Foreskin fibroblast (primary cell): ENCODE measurements at places on chromosomes 3 and 15.
A peak's percentile ranks its signal among the peaks of the same experiment; 100 is the strongest.

GRCh38 chr3:44050101-44050500 lies 191.6 kb upstream of the TOPAZ1 start:
- no peak for DNase-seq

DNA sequence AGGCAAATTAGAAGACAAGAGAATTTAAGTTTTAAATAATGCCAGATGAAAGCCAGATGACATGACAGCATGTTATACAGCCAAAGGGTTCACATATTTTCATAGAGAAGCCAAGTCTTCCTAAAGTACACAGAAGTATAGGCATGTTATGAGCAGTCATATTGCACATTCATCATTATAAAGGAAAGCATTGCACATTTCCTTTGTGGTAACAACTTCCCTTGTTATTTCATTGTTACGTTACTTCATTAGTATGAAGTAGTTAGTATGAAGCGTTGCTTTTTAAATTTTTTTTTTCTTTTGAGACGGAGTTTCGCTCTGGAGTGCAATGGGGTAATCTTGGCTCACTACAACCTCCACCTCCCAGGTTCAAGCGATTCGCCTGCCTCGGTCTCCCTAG lies 4.6 kb upstream of the ABCC5 start:
- no peak for DNase-seq

DNA sequence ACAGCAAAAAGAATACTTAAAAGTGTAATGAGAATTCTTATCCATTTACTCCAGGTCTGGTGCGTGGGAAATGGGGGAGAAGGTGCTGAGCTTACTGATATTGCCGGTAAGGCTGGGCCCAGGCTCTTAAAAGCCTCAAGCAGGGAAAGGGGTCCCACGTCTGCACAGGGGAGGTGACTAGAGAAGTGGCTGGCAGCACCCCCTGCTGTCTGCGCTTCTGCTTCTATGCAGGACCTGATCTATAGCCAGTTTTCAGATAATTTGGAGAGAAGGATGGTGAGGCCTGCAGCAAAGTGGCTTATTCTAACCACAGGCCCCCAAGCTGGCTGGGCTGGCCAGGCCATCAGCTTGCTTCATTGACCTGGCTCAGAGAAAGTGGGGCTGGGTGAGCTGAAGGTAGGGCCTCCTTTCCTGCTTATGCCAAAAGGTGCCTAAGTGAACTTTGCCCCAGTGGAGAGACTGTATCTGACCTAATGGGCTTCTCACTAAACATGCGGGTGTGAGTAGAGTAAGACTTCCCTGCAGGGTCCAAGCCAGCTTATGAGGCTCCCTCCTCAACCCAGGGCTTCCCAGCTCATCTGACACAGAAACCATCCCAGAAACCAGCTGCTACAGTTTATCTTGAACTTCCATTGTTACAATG lies 30.9 kb upstream of the ATP1B3 start:
- DNase-seq: no peak

DNA sequence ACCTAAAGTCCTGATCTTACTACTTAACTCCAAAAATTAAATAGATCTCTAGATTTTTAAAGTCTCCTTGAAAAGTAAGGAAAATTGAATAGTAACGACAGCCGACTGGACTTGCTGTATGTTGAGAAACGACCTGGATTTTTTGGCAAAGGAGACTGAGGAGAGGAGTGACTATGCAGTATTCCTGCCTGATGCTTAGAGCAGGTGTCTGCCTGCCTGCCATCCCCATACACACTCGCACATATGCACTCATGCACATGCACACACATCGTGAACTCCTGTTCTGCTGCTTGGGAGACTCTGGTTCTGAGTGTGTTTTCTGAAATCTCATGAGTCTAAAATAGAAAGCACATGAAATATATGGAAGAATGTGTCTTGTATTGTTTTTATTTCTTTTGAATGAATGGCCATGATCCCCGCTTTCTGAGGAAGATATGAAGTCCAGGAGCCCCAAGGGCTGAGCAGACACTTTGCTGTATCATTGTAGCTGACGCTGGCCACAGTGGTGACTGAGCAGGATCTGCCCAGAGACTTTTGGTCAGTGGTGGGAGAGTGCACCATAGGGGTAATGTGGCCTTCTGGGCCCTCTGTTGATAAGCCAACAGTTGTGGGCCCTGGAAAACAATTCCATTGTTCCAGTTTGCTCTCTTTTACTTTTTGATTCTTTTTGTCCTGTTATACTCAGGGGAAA lies 16.4 kb downstream of the GYG1 start:
- no peak for DNase-seq

DNA sequence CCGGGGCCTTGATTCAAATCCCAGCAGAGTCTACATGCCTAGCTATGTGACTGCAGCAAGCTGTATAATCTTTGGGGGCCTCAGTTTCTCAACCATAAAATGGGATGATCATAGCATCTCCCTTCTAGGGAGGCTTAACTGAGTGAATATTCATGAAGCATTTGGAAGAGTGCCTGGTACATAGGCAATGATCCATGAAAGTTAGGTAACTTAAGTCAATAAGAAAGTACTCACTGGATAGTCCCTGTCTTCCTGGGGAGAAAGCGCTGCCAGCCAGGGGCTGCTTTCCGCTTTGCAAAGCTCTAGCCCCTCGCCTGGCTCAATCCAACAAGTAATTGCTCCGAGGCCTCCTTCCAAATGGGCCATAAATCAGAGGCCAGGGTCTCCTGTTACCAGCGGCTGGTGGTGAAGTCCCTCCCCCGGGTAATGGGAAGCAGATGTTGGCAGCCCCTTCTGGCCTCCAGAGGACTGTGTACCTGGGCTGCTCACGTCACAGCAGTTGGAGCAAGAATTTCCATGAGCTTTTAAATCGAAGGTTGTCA lies 521.9 kb upstream of the PROK2 start:
- DNase-seq: no peak

GRCh38 chr15:66720206-66721010 lies 18.4 kb downstream of the SMAD6 start:
- DNase-seq: peak; percentile 93

DNA sequence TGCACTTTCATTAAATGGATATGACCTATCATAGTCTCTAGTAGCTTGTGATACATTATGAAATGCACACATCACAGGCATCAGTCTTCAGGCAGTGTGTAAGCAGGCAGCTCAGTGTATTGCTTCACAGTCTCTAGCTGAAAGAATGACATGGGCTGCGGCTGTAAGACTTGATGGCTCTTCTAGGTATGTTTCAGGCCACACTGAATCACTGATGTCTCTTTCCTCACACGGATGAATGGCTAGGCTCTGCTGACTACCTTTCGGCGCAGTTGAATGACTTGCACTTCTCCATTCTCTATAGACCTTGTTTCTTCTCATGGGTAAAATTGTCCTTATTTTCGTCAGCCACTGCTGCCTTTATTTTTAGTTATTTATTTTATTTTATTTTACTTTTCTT lies 15.4 kb downstream of the APH1B start:
- peak; percentile 45 for DNase-seq

DNA sequence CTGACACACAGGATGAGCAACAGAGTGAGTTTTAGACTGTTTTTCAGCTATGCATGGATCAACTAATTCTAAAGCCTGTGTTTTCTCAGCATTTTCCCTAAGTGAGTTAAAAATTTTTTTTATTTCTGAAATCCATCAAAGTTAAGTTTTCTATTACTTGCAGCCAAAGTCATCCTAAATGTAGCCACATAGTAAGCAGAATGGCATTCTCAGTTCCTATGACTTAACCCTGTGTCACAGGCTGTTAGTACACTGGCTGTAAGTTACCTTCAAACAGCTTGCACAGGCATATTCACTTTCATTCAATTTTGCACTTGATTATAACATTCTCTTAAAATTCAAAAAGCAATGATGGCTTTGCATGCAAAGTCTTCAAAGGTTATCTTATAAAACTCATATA lies 368.2 kb downstream of the OCA2 start:
- peak; percentile 4 for DNase-seq

DNA sequence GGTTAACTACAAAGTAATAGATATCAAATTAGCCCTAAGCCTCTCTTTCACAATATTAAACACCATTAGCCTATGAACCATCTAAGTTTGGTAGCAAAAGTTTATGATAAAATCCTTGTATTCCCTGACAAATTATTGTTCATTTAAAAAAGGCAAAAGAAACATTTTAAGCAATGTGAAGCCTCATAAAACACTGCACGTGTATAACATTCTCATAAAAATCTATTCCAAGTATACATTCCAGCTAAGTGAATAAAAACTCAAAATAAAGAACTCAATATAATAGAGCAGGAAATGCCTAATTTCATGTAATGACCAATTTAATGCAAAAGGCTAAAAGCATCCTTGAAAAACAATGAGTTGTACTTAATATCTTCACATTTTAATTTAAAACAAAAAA lies 27.7 kb downstream of the TNIK start:
- no peak for DNase-seq

GRCh38 chr3:62874711-62875557 lies at the start of gene CADPS:
Gene CADPS, minus strand, starts transcription at chr3:62875416. Its CDS starts 387 bp downstream, at chr3:62875029.
- DNase-seq: peak; percentile 55

DNA sequence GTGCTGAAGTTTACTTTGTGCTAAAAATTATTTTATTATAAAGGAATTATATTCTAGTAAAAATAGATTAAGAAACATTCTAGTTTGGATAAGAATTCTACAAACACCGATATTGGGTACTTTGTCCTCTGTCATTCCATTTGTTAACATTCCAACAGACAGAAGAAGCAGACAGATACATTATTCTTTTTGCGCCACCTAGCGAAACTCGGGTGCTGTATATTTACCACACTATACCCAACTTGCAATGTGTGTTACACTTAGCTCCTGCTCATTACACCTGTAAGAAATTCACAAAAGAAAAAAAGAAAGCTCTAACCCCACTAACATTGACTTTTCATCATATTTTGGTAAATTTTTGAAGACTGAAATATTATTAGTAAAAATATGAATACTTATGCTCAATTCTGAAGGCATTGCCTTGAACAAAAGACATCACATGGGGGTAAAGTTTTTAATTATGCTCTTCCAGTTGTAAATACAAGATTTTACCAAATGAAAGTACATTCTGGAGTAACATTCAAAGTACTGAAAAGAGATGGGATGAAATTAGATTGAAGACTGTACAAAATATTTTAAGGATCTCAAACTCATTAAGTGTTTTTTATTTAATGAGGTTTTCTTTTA lies 136.5 kb upstream of the MLF1 start:
- peak; percentile 50 for DNase-seq

- DNase-seq: no peak
Measured at GRCh38 chr15:92541291-92542200, 114.0 kb downstream of the FAM174B start.

DNA sequence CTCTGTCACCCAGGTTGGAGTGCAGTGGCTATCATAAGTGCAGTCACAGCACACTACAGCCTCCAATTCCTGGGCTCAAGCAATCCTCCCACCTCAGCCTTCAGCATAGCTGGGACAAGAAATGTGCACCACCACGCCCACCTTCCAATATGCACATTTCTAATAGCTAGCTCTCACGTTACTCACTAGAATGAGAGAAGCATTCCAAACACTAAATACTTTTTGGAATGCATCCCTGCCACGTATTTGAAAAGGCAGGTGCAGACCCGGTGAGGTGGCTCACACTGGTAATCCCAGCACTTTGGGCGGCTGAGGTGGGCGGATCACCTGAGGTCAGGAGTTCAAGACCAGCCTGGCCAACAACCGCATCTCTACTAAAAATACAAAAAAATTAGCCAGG lies 7.6 kb upstream of the TCF12 start:
- no peak for DNase-seq

DNA sequence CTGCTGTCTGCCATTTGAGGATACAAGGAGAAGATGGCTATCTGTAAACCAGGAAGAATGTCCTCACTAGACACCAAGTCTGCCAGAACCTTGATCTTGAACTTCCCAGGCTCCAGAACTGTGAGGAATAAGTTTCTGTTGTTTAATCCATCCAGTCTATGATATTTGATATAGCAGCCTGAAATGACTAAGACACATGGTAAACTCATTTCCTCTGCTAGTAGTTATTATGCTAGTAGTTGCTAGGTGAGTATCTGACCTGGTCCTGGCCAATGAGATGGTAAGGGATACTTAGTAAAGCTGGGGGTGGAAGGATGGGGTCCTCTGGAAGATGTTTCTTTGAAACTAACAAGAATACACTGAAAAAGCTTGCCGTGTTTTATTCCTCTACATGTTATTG lies 280.7 kb upstream of the ARHGEF26 start:
- no peak for DNase-seq

DNA sequence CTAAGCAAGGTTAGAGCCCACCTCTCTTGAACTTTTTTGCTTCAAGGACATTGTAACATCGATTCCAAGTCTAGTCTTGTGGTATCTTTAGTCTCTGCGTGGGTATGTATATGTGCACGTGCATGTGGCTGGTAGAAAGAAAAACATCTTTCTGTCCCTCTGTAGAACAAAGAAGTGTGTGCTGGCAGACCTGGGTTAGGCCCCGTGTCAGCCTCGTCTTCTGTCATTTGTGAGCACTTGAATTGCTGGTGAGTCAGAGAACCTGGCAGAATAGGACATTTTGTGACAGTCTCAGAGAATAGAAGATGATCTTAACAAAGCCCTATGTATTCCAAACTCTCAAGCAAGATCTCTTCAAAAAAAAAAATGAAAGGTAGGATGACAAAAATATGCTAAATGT lies 102.2 kb upstream of the ATP10A start:
- DNase-seq: no peak

- peak; percentile 85 for DNase-seq
Measured at GRCh38 chr15:61796056-61796455, 264.2 kb downstream of the VPS13C start.

- DNase-seq: no peak
Measured at GRCh38 chr3:191244242-191244867, 45.3 kb downstream of the OSTN start.

DNA sequence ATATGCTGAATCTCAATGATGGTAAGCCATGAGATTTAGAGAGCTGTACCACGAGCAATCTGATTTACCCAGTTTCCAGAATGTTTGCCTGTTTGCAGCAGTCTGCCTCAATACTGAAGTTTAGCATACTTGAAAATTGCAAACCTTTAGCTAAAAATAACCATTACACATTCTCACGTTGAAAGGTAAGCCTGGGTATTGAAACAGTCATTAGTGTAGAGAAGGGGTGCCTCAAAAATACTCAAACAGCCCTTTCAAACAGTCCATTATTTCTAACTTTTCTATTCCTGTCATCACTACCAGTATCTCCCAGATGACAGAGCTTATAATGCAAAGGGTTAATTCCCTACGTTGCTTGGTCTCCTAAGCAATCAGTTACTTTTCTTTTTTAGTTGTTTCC lies 111.8 kb upstream of the MBNL1 start:
- DNase-seq: no peak

DNA sequence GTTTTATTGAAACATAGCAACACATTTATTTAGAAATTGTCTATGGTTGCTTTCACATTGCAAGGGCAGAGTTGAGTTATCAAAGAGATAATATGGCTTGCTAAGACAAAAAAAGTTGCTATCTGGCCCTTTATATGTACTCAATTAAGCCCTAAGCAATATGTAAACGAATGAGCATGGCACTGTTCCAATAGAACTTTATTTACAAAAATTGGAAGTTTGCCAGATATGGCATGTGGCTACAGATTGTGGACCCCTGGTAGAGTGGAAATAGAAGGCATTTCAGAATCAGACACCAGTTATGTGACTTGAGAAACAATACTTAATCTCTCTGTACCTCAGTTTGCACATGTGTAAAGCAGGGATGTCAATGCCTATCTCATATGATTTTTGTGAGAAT lies 515.6 kb upstream of the SGO1 start:
- no peak for DNase-seq

GRCh38 chr15:101176625-101177024 lies 75.2 kb downstream of the CHSY1 start:
- DNase-seq: peak; percentile 47

GRCh38 chr3:172918165-172918564 lies 167.6 kb downstream of the ECT2 start:
- DNase-seq: peak; percentile 23

GRCh38 chr3:71489315-71489761 lies 94.2 kb downstream of the FOXP1 start:
- DNase-seq: no peak
